ENCODE measurements at places on chromosomes 11 and 22.

DNA sequence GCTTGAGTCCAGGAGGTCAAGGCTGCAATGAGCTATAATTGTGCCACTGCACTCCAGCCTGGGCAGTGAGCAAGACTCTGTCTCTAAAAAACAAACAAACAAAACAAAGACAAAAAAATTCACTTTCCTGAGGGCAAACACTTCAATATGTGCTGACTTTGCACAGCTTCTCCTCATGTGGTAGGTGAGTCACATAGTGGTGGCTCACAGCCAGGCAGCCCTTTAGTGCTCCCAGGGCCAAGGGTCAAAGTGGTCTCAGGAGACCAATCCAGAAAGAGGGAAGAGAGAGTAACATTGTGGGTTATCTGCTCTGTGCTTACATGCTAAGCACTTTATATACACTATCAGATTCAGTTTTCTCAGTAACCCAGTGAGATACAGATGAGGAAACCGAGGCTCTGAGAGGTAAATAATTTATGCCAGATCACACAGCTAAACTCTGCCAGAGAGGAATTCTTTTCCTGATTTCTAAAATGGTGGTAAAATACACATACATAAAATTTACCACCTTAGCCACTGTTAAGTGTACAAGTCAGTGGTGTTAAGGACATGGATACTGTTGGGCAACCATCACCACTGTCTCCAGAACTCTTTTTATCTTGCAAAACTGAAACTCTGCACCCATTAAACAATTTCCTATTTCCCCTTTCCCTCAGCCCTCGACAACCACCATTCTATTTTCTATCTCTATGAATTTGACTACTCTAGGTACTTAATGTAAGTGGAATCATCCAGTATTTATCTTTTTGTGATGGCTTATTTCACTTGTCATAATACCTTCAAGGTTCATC, 231.7 kb upstream of the NARS2 start:
- DNase-seq, result no peak

GRCh38 chr11:90288212-90288821, 65.5 kb upstream of the CHORDC1 start:
- no peak for DNase-seq

GRCh38 chr22:33842421-33843094, 77.7 kb downstream of the LARGE1 start:
- no peak for DNase-seq

DNA sequence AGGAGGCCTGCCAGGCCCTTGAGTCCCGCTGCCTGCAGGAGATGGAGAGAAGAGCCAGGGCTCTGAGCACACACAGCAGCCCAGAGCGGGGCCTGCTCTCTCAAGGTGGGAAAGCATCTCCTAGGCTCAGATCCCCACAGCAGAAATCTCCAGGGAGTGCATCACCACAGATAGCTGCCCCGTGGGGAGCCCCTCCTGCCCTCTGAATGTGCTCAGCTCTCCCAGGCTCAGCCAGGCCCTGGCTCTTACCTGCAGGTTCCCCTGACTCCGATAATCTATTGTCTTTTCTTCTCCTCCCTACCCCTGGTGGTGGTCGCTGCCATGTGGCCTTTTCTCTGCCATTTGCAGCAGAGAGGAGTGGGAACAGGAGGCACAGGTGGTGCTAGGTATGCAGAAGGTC, 49.9 kb downstream of the BTG4 start:
- DNase-seq, result no peak

- no peak for DNase-seq
Measured at GRCh38 chr11:58921778-58922390, 17.4 kb upstream of the GLYATL1 start.

GRCh38 chr22:31504282-31504681, 7.9 kb downstream of the SFI1 start:
- DNase-seq, result no peak

- no peak for DNase-seq
Measured at GRCh38 chr11:2716376-2717095, 16.7 kb upstream of the KCNQ1OT1 start.

DNA sequence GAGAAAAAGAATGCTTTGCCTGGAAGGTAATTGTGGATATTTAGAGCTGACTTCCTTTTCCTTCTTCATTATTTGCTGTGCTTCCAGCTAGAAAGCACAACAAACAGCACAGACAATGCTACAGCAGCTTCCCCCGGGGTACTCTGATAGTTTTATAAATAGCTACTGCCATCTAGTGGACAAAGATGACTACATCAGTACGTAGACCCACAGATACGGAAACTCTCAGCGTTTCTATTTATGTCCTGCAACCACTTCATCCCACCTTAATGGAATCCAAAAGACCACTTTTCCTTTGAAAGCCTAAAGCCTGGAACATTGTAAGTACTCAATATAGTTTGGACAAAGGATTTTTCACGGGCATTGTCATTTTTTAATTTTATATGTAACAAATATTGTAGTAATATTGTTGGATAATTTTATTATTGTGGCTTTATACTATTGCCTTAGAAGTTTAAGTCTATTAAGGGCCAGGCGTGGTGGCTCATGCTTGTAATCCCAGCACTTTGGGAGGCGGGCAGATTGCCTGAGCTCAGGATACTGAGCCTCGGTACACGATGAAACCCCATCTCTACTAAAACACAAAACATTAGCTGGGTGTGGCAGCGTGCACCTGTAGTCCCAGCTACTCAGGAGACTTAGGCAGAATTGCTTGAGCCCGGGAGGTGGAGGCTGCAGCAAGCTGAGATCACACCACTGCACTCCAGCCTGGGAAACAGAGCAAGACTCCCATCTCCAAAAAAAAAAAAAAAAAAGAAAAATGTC, 7.5 kb downstream of the HSPA8 start:
- no peak for DNase-seq

DNA sequence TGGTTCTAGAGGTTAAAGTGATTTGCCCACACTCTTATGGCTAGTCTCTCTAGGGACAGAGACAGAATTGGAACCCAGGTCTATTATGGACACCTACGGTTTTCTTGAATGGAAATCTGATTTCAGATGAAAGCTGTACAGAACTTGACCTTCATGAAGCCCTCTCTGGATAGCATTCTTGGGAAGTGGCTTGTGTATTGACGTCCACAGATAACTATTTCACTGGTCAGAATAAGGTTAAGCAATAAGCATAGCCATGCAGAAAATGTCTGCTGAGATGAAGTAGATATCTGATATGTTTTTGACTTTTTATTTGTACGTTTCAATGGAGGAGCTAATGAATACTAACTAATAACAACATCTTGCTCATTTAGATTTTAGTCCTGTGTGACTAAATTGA, 1.1 kb downstream of the TLCD5 start:
- DNase-seq, result no peak

GRCh38 chr22:38862375-38863329, 9.4 kb downstream of the CBX6 start:
- DNase-seq, result no peak

- DNase-seq, result no peak
Measured at GRCh38 chr22:48541401-48542098, 1286.1 kb downstream of the BRD1 start.

DNA sequence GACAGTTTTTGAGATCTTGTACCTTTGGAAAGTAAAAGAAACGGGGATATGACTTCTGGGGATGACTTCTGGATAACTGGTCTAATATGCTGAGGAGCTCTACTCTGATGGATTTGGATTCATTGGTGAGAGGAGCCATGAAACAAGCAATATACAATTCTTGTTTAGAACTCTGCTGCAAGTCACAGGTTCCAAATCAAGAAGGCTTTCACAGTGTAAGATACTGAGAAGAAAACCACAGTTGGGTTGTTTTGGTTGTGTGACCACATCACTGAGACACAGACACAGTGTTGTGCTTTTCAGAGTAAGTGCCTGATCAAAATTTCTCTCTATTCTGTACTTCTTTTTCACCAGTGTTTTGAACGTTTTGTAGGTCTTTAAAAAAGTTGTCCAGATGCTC, 13.1 kb upstream of the UCP2 start:
- DNase-seq, result no peak

DNA sequence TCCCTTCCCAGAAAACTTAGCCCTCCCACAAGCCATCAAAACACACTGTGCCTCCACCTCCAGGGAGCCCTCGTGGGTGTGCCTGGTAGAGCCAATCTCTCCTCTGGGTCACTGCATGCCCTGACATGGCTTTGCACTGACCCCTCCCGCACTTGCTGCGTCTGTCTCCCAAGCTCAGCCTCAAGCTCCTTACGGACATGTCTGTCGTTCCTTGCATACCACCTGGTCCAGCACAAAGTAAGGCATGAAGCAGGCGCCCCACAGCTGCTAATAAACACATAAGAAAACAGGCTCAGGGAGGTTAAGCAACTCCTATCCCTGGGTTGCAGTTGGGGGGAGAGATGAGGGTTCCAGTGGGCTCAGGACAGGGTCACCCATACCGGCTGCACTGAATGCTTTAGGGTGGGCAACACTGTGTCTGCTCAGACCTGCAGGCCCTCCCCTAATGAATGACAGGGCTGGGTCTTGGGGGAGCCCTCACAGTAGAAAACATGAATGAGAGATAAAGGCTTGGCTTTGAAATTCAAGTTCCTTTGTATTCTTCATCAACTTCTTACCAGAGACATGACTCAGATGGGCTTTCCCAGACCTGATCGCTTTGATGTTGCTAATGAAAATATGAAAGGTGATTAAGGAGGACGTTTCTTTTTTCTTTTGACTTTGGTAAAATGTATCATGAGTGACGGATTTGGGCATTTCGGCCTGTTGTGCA, 38.0 kb downstream of the PHF21B start:
- DNase-seq, result no peak

GRCh38 chr22:47002692-47003091, 240.2 kb downstream of the TBC1D22A start:
- DNase-seq, result no peak

- DNase-seq, result no peak
Measured at GRCh38 chr11:79309407-79309806, 131.4 kb downstream of the TENM4 start.

- no peak for DNase-seq
Measured at GRCh38 chr22:46018859-46019258, 41.9 kb upstream of the WNT7B start.

DNA sequence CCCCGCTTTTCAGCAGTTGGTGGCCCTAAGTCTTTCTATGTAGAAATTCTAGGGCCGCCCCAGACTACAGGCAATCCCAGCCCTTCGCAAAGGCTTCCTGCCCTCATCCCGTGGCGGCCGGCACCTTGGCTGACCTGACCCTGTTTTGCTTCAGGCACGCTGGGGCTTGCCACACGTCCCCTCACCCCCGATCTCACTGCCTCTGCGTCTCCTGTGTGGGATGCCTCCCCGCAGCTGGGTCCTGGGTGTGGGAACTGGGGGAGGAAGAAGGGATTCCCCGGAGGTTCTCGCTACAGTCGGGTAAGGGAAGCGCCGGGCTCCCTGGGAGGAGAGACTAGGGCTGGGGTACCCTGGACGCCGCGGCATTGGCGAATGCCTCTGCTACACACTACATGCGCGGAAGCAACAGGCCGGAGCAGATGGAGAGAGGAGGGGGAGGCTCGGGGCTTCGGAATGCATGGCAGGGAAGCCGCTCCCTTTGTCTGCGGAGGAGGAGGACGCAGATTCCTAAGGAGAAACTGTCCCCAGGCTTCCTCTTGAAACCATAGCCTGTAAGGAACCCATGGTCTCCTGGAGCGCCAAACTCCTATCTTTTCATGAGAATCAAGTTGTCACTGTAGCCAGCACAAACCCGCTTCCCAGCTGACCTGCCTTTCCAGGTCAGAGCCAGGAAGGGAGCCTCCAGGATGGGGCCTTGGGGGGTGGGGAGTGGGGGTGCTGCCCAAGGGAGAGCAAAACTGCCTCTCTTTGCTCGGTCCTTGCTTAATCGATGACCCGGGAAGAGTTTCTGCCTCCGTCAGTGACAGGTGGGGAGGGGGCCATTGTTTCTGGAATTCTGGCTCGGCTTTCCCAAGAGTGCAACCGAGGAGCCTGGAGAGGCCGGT, 1.4 kb downstream of the DTX4 start:
- DNase-seq, result no peak

- no peak for DNase-seq
Measured at GRCh38 chr11:118641397-118642019, 34.1 kb downstream of the PHLDB1 start.

DNA sequence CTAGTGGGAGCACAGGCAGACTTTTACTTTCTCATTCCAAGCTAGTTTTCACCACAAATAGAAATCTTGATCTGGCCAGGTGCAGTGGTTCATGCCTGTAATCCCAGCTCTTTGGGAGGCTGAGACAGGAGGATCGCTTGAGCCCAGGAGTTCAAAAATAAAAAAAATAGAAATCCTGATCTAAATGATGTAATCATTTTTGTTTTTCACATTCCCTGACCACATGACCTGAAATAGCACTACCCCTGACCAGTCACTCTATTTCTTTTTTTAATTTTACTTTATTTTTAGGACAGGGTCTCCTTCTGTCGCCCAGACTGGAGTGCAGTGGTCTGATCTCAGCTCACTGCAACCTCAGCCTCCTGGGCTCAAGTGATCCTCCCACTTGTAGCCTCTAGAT, 2.3 kb upstream of the TCN2 start:
- DNase-seq, result no peak

DNA sequence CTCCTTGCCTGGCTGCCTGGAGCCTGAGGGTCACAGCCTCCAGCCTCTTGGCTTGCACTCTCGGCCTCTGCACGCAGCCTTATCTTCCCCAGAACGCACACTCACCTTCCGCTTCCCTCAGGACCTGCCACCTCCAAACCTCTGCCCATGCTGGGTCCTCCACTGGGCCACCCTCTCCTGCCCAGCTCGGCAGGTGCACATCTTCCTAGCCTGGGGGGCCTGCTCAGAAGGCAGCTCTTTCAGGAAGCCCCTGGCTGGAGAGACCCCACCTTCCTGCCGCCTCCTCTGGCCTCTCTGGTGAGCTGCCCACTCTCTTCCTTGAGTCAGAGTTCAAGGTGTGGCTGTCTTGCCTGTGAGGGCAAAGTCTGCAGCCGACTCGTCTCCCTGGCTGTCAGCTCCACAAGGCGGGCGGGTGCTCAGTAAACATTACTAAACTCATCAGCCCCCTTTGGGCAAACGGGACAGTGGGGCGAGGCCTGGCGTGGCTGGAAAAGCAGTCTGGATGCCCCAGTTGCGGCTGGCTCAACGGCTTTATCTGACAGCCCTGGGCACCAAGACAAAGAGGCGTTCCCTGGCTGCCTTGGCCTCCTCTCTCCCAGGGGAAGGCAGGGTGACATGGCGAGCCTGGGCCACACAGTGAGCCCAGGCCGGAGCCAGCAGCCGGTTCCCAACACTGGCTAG, 1.7 kb upstream of the LINC01488 start:
- DNase-seq, result no peak

- no peak for DNase-seq
Measured at GRCh38 chr11:117724104-117724503, 72.9 kb downstream of the DSCAML1 start.

DNA sequence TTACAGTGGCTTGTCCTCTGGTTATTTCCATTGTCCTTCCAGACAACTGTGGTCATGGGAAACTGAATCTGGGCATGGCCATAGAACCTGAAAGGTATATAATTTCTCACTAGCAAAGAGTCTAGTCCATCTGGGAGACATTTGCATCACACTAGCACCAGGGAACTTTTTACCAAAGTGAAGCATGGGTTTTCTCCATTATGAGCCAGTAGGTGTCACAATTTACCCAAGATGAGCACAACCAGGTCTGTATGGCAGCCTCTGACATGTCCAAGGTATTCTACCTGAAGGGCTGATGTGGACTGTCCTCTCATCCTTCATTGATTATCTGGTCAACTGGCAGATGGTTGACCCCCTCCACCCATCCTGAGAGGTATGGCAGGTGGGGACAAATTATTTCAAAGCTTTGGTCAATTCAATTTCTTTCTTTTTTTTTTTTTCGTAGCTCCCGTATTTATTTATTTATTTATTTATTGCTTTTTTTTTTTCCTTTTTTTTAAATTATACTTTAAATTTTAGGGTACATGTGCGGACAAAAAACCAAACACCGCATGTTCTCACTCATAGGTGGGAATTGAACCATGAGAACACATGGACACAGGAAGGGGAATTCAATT, 425.9 kb downstream of the TMEM135 start:
- DNase-seq, result no peak

GRCh38 chr22:30335236-30335635, 8.5 kb upstream of the TBC1D10A start:
- no peak for DNase-seq
